ENCODE measurements at places on chromosomes 6 and 20.

DNA sequence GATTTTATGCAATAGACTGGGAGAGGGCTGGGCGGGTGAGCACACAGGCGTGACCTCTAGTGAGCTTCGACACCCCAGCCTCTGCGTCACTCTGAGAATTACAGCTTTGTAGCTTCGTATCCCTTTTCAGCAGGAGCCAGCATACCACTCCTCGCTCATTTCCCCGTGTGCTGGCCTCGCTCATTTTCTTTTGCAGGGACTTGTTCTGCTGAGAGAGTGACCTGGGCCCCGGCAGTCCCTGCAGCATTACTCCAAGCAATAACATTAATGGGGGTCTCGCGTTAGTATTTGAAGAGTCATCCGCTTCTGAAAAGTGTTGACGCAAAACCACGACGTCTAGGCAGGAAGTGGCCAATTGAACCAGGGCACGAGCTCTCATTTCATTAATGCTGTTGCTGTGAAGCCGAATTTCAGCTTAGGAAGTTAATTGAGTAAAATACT lies 193.7 kb downstream of the QKI start:
- DNase-seq: no peak

- no peak for DNase-seq
Measured at GRCh38 chr6:110116258-110116657, 63.2 kb downstream of the WASF1 start.

GRCh38 chr6:3318821-3319540 lies 60.2 kb downstream of the PSMG4 start:
- DNase-seq: no peak

- DNase-seq: no peak
Measured at GRCh38 chr6:113315165-113315564, 542.0 kb upstream of the MARCKS start.

GRCh38 chr6:43268782-43269272 lies 25.5 kb downstream of the TTBK1 start:
- no peak for DNase-seq

DNA sequence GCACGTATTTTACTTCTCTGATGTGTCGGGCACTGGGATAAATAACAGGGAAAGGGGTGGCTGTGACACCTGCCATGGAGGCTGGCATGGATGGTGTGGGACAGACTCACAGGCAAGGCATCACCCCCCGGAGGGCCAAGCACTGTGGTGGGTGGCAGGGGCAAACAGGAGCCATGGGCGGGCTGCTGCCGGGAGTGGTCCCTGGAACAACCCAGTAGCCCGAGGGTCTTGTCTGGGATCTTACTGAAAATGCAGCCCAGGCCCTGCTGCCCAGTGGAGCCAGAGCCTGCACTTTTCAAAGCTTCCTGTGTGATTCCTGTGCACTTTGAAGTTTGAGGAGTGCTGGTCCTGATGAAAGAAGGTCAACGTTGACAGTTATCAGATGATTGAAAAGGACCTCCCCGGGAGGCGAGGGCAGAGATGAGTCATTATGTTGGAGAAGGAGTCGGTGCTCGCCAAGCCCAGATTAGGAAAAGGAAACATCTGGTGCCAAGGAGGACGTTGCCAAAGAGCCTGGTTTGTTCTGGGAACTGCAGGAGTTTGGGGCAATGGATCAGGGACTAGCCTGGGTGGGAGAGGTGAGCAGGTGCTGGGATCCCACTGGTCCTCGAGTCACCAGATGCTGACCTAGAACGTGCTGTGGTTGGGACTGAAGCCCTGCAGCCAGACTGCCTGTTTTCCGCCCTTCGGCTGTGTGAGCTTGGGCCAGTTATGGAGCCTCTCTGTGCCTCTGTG lies 130.0 kb upstream of the GGTLC1 start:
- DNase-seq: no peak

DNA sequence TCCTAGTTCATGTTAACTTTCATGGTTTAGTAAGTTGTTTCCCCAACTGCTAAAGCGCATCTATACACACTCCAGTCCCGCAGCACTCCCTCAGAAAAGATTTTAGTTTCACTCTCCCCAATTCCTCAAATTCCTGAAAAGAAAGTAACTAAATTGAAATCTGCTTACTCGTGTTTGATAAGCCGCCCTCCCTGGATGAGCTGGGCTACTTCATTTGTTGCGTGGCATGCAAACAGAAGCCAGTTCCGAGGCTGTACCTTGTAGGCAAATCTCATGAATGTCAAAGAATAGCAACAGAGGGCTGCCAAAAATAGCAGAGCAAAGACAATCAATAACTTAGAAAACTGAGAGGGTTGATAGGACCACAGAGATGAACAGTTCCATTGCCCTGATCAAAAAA lies 16.9 kb downstream of the MPC1 start:
- DNase-seq: no peak

DNA sequence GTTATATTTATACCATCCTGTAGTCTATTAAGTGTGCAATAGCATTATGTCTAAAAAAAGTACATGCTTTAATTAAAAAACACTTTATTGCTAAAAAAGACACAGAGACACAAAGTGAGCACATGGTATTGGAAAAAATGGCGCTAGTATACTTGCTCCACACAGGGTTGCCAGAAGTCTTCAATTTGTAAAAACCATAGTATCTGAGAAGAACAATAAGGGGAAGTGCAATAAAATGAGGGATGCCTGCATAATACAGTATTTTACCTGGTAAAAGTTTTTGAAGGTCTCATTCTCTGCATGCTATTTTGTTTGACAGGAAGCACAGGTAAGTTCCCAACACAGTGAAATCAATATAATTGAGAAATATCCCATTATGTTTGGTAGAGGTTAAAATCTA lies 1.6 kb downstream of the NOX3 start:
- no peak for DNase-seq

GRCh38 chr6:113627480-113627879 lies 229.7 kb upstream of the MARCKS start:
- no peak for DNase-seq

- no peak for DNase-seq
Measured at GRCh38 chr6:56510984-56511531, 131.6 kb downstream of the DST start.

GRCh38 chr6:131980791-131981623 lies 29.8 kb upstream of the CCN2 start:
- no peak for DNase-seq

- DNase-seq: no peak
Measured at GRCh38 chr6:141552463-141552862, 580.3 kb upstream of the GJE1 start.

DNA sequence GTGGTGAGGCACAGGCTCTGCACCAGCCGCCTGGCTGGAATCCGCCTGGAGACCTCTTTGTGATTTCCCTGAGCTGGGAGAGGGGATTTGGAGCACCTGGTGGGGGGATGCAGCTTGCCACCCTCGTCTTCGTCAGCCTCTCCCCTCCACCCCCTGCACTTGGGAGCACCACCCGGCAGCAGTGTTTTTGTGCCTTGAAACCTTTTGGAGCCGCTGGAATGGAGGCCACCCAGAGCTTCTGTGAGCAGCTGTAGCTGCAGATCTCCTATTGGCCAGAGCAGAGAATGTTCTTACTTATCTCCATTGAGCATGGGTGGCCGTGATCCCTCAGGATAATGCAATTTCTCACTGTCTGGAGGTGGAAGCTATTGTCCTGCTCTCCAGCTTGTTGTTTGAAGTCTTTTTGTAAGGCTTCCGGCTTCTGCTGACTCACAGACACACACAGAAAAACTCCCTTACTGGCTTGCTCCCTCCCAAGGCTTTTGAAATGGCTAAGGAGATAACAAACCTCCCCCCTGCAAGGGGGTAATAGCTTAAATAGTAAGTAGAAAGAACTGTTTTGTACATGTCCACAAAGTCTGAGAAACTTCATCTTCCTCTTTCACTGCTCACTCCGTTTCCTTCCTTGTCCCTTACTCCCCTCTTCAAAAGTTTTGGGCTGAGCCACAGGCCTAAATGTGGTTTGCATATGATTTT lies 271.2 kb downstream of the PRL start:
- peak; percentile 19 for DNase-seq

All from hippocampal formation (tissue), 2 donors.